ENCODE measurements at places on chromosomes 1 and 21.

DNA sequence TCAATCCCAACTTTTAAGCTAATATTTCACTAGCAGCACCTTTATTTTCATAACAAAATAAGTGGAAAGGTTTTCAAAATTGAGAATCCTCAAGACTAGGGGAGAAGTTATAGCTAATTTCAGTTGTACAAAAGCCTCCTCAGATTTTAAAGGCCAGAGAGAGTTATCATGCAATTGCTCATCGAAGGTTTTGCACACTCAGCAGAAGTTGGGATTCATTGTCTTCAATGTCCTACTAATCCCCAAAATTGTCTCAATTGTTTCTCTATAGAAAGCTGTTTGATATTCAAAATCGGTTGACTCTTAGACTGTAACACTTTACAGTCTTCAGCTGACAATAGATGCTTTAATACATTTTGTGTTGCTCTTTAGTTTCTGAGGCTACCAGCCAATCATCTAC is 170.7 kb upstream of the TNR start:
- DNase-seq: no peak

GRCh38 chr1:110235834-110236682 is 25.9 kb downstream of the KCNC4 start:
- no peak for DNase-seq

GRCh38 chr1:167533851-167534300 is 15.5 kb upstream of the CD247 start:
- peak; percentile 70 for DNase-seq

- DNase-seq: peak; percentile 83
Measured at GRCh38 chr1:154669464-154670282, 61.7 kb upstream of the ADAR start.

- no peak for DNase-seq
Measured at GRCh38 chr1:78649628-78650027, at the start of gene IFI44. IFI44 (plus strand) TSS chr1:78649831; CDS start chr1:78650196, 365 bp downstream.

- DNase-seq: no peak
Measured at GRCh38 chr1:58574816-58575215, 2.2 kb downstream of the TACSTD2 start.

Data from NCI-H2081 (cell line).